CD4-positive, alpha-beta T cell treated with Interleukin-15 for 1 hour (primary cell): ENCODE measurements at places on chromosomes 3 and 15.
A peak's percentile ranks its signal among the peaks of the same experiment; 100 is the strongest.

GRCh38 chr15:78790027-78790426 lies 21.2 kb downstream of the ADAMTS7 start:
- no peak for DNase-seq

- DNase-seq: no peak
Measured at GRCh38 chr3:134066651-134067530, 37.2 kb upstream of the SLCO2A1 start.

DNA sequence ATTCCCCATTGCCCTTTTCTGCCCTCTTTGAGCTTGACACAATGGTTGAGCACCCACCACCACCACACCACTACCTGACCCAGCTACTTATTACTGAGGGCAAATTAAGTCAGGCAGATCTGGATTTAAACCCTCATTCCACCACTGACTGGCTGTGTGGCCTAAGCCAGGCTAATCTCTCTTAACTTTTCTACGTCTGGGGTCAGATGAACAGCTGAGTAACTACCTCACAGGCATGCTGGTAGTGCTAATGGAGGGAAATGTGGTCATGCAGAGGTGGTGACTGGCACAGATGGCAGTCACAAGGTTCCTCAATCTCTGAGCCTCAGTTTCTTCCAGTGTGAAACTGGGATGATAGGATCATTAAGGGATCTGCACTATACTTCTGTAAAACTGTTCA lies 4.3 kb upstream of the MRPS25 start:
- DNase-seq: no peak

DNA sequence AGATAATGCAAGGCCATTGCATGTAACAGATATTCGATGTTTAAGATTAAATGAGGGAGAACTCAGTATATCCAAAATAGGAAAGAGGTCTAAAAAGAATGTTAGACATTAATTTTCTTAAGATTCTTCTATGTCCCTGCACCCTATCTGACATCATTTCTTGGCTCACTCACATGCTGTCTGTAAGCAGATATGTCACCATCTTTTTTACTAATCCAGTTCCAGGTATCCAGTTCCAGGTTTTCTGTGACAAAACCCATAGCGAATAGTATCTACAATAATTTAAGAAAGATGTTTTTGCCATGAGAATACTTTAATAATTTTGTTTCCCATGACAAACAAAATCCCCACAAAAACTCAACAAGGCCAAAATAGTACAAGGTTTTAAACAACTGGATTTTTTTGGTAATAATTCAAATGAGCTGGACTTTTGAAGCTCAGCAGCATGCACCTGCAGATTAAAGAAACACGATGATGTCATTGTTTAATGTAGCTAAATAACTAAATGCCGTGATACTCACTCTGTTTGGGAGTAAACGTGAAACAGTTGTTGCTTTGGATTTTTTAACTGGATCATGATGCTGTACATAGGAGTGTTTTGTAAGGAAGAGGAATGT lies 867.6 kb downstream of the EPHA3 start:
- no peak for DNase-seq

GRCh38 chr15:69686626-69687025 lies 234.0 kb downstream of the RPLP1 start:
- no peak for DNase-seq

DNA sequence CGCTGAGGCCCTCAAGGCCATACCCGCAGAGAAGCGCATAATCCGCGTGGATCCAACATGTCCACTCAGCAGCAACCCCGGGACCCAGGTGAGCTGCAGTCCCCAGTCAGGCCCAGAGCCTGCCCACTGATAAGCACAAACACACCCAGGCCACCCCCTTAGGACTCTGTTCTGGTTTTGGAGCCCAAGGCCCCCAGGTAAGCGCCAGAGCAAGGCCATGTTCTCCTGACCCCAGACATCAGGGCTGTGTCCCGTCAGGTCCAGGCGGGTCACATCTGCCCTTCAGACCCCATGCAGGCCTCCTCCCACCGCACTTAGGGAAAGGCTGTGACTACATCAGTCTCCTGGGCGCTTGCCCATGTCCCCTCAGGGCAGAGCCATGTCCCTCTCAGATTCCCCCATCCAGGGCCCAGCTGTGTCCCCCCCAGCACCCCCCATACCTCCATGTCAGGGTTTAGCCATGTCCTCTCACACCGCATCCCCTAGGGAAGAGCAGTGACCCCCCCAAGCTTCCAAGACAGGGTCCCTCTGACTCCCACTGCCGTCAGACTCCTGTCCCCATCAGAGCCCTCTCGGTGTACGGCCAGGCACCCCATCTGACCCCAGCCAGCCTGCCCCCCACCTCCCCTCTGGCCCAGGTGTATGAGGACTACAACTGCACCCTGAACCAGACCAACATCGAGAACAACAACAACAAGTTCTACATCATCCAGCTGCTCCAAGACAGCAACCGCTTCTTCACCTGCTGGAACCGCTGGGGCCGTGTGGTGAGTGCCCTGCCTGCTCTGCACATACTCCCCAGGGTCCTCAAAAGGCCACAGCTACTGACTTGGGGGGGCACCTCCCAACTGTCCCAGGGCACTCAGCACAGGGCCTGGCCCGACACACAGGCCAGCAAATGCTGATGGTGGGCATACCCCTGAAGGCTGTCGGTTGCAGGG lies 1.6 kb downstream of the PARP3 start:
- DNase-seq: no peak

DNA sequence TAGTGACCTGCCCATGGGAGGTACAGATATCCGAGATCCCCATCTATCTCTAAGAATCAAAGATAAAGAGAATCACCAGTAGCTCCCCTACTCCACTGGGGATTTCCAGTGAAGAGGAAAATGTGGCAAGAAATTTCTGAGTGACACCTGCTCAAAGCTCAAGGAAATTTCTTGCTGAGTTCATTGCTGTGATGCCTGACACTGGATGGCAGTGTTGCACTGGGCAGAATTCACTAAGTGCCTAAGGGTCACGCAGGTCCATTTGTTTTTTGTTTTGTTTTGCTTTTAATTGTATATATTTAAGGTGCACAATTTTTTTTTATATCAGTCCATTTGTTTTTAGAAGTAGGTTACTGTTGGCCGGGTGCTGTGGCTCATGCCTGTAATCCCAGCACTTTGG lies 109.5 kb upstream of the KCNAB1 start:
- DNase-seq: no peak

GRCh38 chr15:72994534-72995177 lies 57.6 kb upstream of the NEO1 start:
- DNase-seq: no peak

- DNase-seq: no peak
Measured at GRCh38 chr15:31342781-31343626, 16.4 kb downstream of the KLF13 start.

GRCh38 chr3:58271901-58272501 lies 34.0 kb upstream of the RPP14 start:
- no peak for DNase-seq

DNA sequence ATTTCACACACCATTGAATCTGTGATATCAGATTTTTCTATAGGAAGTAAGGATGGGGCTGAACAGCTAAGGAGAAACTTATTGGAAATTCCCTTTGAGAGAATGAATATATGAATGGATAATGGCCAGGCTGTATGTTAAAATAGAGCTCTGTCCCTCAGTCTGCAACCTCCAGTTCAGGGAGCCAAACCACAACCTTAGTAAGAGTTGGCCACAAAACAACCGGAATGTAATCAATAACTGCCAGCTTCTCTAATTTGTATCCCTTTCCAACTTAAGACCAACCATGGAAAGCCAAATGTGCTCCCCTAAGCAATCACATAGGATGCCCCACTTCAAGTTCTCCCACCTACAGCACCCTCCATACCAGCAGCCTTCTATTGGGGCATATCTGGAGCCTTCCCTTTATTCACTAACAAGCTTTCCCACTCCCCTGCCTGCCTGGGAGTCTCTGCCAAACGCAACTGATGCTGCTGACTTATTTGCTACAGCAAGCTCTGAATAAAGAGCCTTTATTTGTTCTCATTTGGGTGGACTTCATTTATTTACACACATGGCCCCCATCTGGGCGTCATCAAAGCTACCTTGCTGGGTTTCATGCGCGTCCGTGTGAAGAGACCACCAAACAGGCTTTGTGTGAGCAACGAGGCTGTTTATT lies 75.4 kb upstream of the LARS2 start:
- DNase-seq: no peak

DNA sequence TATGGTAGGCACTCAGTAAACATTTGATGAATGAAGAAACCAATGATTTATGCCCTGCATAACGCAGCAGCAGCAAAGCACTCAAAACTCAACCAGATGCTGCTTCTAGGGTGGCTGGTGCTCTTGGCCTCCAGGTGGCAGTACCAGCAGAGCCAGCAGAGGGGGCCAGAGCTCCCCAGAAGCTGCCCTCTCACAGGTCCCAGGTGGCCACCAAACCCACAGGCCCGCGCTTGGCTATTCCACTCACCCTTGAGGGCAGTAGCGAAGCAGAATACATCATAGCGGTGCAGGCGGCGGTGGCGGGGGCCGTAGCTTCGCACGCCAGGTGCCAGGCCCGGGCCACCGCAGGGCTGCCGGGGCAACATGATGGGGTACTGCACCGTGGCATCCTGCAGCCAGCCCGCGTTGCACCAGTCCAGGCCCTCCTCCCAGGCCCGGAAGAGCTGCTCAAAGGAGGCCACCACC lies 16.6 kb downstream of the HAPLN3 start:
- no peak for DNase-seq

DNA sequence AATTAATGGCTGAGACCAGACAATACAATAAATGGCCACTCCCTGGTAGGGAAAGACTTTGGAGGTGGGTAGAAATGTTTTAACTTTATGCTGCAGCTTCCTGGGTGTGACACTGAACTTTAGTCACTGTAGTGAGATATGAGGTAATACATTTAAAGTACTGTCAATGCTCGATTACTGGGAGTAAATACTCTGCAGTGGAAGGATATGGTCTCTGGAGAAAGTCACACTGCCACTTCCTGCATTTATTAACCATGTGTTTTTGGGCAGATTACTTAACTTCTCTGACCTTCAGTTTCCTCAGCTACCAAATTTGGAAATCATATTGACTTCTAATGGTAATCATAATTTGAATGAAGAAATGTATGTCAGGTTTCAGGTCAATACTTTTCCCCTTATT lies 317.1 kb upstream of the TGFBR2 start:
- DNase-seq: no peak

GRCh38 chr15:63083044-63083443 lies 38.6 kb upstream of the LACTB start:
- DNase-seq: no peak

DNA sequence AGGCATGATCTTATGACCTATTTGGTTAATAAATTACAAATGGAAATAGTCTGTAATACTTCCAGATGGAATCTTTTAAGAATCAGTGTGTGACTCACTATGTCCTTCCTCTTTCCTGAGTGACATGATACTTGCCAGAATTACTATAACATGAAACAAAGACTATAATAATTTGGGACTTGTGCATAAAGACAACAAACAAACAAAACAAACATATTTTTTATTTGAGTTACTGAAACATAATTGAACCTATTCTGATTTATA lies 1268.1 kb downstream of the OTOL1 start:
- no peak for DNase-seq

DNA sequence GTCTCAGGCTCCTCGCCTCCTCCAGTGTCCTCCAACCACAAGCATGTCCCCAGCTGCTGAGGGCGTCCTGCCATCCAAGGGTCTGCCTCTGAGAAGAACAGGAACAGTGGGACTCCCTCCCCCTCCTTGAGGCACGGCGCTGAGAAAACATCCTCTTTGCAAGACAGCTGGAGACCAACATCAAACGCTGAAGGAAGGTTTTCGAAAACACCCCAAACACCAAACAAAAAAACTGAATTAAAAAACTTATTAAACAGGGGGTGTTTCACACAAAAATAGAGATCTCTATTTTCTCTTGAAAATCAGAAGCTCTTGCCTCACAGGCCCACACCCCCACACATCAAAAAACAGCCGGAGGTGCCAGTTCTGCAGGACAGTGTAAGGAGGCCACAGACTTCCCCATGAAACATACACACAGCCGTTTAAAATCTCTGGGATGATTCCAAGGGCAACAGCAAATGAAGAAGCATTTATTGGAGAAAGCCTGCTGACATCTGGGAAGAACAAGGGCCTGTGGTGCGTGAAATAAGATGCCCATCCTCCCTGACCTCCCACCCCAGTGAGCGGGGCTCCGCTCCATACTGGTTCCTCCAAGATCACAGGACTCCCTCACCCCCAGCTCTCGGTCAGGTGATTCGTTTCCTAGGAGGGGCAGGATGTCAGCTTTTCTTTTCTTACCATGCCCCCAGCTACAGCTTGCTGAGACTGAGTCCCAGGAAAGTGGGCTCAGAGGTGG lies 71.3 kb downstream of the NUP210 start:
- DNase-seq: no peak

- DNase-seq: no peak
Measured at GRCh38 chr15:91520850-91521249, 332.7 kb upstream of the SLCO3A1 start.

- no peak for DNase-seq
Measured at GRCh38 chr15:76146812-76147211, 87.0 kb downstream of the TMEM266 start.

DNA sequence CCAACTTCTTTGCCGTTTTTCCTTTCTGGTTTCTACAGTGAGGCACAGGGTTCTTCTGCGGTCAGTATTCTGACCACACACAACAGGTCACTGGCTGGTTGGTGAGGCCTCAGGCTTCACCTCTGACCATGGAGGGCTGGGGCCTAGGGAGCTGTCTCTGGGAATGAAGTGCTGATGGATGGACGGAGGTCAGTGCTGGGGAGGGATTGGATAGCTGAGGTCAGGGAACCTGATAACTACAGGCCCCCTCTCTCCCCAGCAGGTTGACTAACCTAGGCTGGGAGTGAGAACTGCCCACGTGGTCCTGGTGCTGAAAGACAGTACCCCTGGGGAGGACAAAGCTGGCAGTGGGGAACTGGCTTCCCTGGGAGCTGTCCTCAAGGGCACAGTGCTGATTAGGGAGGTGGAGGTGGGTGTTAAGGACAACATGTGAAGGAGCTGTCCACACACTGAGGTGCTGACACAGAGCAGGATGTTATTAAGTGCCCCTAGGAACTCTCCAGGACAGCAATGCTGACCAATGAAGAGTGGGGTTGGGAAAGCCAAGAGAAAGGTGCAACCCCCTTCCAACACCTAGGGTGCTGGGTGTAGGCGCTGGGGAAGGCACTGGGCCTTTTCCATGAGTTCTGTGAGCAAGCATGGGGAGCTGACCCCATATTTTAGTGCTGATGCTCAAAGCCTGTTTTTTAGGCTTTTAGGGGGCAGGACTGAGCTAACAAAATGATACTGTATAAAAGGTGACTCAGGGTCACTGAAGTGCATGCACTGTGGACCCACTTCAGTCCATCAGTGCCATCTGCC lies 45.2 kb downstream of the ATP2B2 start:
- peak; percentile 39 for DNase-seq

DNA sequence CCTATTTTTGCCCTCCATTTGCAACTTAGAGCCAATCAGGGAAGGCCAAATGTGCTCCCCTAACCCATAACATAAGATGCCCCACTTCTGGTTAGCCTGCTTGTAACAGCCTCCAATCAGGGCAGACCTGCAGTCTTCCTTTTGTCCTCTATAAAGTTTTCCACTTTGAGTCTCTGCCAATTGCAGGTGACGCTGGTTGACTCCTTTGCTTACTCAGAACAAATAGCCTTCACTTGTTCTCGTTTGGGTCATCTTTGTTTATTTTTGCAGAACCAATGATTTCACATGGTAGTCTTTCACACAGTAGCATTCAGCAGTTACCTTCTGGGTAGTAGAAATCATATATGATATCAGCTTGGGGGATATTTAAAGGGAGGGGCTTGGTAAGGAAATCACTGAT lies 225.6 kb downstream of the MINAR1 start:
- no peak for DNase-seq
